Activated CD4-positive, alpha-beta T cell treated with anti-CD3 and anti-CD28 coated beads, Interleukin-2, amount 50 U/mL, for 24 hours (primary cell): ENCODE measurements at places on chromosomes 7 and 10.

- DNase-seq, result peak; percentile 28
Observed at GRCh38 chr7:38232502-38233366, 40.7 kb downstream of the TARP start.

DNA sequence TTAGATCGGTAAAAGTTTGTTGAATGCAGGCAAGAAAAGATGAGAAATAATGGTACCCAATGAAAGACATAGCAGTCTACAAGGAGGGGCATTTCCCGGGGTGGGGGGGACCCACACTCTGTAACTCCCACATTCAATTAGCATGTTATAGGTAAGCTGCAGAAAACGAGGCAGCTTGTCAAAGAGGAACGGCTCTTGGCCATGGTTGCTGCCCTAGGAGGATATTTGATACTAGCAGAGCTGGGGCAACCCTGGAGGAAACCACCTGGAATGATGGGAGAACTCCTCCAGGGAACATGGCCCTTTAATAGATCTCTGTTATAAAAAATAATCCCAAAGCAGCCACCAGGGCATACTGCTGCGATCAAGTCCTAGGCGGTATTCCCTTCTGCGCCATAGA, 98.5 kb downstream of the EGFR start:
- no peak for DNase-seq

DNA sequence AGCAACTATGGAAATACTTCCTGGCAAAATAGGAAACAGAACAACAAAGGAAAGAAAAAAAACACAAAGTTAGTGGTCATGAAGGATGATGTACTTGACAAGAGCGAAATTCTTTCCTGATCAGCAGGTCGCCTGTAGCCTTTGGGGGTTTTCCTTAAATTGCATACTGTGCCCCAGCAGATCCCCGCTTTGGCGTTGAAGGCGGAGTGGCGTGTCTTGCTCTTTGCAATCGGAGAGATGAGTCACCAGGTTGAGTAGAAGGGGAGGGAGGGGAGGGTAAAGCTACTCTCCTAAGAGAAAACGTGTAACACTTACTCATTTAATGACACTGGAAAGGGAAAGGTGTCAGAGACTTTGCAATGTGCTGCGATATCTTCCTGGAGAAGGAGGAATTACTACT, 587.2 kb downstream of the SORCS1 start:
- no peak for DNase-seq

DNA sequence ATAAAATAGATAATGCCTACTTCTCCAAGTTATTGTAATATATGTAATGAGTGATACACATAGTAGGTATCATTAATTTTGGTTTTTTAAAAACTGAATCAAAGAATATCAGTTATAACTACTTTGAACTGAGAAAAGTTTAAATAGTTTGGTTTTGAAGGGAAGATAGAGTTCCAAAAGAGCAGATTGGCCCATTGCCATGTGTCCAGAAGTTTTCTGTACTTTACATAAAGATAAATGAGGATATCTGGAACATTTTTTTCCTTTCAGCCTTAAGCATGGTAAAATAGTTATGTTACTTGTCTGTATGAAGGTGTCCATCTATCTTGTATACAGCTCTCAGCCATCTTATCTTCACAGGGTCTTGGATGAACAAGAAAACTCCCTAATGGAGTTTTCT, 97.9 kb upstream of the MXI1 start:
- DNase-seq, result no peak

- DNase-seq, result no peak
Observed at GRCh38 chr7:25460433-25460832, 232.1 kb upstream of the NPVF start.

DNA sequence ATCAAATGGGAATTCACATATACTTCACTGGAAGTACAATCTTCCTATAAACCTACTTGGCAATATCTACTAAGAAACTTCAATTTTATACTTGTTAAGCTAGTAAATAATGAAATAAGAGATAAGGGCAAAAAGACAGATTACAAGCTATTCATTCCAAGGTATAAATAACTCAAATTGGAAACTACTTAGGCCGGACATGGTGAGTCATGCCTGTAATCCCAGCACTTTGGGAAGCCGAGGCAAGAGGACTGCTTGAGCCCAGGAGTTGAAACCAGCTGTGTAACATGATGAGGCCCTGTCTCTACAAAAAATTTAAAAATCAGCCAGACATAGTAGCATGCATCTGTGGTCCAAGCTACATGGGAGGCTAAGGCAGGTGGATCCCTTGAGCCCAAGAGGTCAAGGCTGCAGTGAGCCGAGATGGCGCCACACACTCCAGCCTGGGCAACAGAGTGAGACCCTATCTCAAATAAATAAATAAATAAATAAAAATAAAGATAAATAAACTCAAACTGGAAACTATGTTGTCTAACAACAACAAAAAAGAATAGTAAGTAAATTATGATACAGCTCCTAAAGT, 37.6 kb downstream of the ARHGAP21 start:
- no peak for DNase-seq

DNA sequence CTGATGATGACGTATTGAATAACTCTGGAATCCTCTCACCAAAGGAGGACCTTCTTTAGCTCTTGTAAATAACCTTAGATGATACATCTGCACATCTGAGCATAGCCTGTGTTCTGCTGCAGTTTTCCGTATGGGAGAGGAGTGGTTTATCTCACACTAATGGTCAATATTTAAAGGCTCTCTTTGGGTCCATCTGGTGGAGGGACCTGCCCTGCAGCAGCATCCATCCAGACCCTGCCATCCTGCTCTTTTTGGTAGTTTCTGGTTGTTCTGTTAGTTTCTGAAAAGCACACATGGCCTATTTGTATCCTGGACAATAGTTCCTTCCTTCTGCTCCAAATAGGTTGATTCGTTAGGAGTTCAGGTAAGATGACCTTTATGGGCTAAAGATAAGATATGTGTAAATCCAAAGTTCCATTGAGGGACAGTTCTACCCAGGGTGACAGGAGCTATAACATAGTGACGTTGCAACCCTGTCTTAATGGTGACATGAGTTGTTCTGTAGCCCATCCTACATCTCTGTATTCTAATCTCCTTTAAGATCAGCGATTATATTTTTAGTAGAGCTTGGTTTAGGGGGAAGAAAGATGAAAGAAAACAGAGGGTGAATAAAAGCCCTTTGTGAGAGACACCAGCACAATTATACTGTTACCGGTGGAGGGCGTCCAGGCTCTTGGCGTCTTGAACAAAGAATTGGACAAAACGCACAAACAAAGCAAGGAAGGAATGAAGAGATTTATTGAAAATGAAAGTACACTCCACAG, 60.0 kb upstream of the KLF14 start:
- no peak for DNase-seq
